Activated CD4-positive, alpha-beta T cell treated with anti-CD3 and anti-CD28 coated beads, Interleukin-2, amount 50 U/mL, for 1 hour (primary cell): ENCODE measurements at places on chromosomes 5 and 9.

GRCh38 chr9:95017661-95018060, 291.2 kb downstream of the AOPEP start:
- DNase-seq: no peak

- no peak for DNase-seq
Observed at GRCh38 chr5:16737620-16738364, 121.0 kb upstream of the RETREG1 start.

GRCh38 chr5:130021000-130021399, 116.7 kb downstream of the CHSY3 start:
- DNase-seq: no peak

GRCh38 chr5:126280343-126280742, 142.9 kb upstream of the GRAMD2B start:
- no peak for DNase-seq

GRCh38 chr5:164076556-164076955, 571.1 kb downstream of the MAT2B start:
- no peak for DNase-seq

DNA sequence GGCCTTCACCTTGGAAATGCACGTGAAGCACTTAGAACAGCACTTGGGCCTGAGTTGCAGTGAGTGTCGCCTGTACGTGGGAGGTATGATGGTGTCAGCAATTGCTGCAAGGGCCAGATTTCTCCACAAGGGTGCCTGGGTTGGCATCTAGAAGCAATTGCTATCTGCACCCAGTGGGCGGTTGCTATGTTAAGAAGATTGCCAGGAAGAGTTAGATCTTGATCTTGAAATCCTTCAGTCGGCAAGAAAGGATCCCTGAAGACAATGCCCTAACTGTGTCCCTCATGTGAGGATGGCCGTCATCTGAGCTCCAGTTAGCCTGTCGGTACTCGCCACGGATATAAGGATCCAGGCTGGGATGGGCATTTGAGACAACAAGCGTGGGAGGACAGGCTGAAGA, 62.9 kb downstream of the MAMDC2 start:
- no peak for DNase-seq

- DNase-seq: no peak
Observed at GRCh38 chr9:138007918-138008841, 130.6 kb downstream of the CACNA1B start.

- DNase-seq: no peak
Observed at GRCh38 chr9:36897019-36897418, 137.0 kb downstream of the PAX5 start.

GRCh38 chr9:128274245-128274644, 1.6 kb downstream of the GOLGA2 start:
- DNase-seq: no peak

GRCh38 chr5:19001539-19001938, 986.5 kb downstream of the CDH18 start:
- no peak for DNase-seq

DNA sequence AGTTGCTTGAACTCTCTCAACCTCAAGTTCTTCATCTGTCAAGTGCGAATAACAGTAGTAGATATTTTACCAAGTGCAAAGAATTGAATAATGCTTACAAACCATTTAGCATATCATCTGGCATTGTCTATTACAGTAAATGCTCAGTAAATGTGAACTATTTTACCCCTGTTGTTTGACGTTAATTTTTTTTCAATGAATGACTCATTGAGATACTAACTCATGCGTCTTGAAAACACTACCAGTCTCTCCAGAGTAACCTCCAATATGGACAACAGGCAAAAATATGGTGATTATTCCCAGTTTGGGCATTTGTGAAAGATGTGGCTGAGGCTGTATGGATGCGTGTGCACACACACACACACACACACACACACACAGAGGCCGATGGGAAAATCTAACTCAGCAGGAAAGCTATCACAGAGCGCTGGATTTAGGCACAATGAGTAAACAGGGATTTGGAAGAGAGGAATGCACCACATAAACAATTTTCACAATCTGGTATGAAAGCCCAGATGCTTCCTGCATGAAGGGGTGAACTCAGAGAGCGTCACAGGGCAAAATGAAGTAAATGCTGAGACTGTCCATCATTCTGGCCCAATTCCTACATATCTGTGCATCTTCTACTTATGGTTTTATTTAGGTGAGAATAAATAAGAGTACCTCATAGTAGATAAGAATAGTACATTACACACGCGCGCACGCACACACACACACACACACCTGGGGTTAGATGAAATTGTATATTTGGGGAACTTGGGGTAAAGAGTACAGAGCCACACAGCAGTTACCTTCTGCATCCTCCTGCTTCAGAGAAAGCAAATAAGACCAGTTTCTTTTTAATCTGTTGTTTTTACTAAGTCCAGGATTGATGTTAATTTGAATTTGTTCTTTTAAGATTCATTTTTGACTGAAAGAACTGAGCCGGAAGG, 128.7 kb downstream of the PALM2AKAP2 start:
- DNase-seq: no peak

GRCh38 chr5:115079924-115080623, 89.6 kb downstream of the TRIM36 start:
- no peak for DNase-seq

GRCh38 chr5:5278815-5279381, 138.8 kb downstream of the ADAMTS16 start:
- no peak for DNase-seq

GRCh38 chr5:107092695-107093094, 578.0 kb downstream of the EFNA5 start:
- DNase-seq: no peak

DNA sequence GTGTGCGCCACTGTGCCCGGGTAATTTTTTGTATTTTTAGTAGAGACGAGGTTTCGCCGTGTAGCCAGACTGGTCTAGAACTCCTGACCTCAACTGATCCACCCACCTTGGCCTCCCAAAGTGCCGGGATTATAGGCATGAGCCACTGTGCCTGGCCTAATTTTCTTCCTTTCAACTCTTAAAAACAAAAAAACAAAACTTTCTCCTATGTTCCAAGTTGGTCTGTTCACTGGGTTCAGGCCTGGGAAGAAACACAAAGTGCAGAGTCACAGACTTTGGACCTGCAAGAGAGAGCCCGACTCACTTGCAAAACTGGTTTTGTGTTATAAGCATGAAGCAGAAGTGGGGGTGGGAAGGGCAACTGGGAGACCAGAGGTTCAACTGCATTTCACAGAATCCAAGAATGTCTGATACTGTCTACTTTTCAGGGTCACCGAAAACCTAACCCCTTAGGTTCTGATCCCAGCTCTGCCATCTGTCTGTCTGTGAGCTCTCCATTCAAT, 5.2 kb upstream of the HDHD3 start:
- DNase-seq: no peak

- no peak for DNase-seq
Observed at GRCh38 chr9:136541709-136542108, 4.1 kb downstream of the NOTCH1 start.

DNA sequence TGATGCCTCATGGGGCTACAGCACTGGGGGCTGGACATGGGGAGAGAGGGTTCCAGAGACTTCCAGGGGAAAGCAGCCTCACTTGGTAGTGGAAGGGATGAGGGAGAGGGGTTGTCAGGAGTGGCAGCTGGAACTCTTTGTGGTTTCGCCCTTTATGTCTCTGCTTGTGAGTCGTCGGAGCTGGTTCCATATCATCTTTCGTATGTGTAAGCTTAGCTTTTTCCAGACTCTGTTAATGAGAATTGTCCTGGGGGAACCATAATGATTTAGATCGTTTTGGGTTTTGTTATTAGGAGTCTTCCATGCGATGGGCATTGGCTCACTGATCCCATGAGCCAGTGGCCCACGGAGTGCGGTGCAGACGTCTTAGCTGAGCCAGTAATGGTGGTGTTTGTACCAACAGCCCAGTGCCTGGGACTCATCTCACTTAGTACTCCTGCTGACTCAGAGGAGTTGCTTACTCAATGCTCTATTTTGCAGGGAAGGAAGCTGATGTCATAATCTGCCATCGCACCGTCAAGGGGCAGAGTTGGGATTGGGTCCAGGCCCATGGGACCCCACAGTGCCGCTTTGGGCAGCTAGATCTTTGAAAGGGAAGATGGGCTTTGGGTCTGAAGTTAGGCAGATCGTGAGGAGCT, 48.5 kb downstream of the NEK6 start:
- no peak for DNase-seq

DNA sequence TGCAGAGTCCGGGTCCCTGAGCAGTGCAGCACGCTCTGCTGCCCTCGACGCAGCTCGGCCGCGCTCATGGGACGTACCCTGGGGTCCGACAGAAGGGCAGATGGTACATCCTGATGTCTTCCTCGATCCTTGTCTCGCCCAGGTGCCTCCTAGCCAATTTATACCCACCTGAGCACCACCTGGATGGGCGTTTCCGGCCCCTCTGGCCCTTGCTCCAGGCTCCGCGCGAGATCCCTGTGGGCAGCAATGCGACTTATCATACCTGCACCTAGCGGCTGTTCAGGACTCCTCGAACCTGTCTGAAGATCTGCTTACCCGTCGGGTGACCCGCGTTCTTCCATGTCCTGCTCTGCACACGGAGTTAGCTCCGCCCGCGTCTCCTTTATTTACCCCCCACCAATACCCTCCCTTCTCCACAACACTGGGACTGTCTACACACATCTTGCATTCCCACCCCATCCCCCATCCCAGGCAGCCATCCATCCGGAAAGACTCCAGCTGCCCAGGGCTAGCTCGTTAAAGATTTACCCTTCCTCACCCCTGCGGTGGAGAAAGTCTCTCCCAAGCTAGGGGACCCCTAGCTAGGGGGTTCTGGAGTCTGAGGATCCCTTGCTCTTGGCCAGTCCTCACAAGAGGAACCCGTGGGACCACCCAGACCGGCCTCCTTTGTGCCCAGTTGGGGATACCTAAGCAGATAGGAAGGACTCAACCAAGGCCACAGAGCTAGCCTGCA, at the start of gene KIF12:
Gene KIF12 (minus strand): TSS at position 357 of the 733 bp plus-strand sequence. CDS start 16 bp downstream, at position 341.
- no peak for DNase-seq

DNA sequence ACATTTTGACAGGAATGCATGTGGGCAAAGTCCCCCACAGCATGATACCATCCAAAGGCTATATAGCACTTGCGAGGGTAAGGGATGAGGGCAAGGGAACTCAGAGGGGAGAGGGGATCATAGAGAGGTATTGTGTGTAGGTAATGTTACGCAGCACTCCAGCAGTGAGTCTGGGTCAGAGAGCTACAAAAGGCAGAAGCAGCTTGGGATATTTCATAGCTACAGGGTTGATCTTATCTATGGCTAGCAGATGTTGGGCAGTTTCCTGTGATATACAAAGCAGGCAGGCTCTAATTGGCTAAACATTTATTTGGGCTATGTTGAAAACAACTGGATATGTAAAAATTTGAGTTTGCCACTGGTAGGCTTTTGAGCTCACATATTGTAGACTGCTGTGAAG, 17.8 kb upstream of the SLCO4C1 start:
- DNase-seq: no peak

DNA sequence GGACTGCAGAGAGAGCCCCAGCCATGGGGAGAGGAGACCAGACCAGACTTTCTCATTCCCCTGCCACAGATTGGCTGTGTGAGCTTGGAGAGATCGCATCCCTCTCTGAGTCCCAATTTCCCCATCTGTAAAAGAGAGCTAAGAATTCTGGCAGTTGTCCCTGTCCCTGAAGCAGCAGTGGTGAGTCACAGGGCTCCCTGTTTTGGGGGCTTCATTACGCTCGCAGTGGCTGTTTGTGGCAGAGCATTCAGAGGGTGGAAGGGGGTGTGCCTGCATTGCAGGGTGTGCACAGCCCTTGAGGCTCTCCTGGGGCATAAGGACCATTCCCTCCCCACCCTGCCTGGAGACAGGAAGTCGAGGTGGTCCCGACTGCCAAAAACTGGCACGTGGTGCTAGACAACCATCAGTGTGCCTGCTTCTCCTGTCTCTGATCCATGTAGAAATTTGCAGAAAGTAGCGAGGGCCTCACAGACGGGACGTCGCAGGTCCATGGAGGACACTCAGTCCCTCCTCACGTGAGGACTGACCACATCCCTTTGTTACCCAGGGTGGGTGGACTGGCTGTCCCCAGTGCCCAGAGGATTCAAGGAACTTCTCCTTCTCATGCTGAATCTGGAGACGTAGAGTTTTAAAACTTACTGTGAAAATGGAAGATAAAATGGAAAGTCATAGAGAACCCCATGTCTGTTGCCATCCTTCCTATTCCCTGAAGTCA, 35.3 kb downstream of the HRH2 start:
- no peak for DNase-seq

DNA sequence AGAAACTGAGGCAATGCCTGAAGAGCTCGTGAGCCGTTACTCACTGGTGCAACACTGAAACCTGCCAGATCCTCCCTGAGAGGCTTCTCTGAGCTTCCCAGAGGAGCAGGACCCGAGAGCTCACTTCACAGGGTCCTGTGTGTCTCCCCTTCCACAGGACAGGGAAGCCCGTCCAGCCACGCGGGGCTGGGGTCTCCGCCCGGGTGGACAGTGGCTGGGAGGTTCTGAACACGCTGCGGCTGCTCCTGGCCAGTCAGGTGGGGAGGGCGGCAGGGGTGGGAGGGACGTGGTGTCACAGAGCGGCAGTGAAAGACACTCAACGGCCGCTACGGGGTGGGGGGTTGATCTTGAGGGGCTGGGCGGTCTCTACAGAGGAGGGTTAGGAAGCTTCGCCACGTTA, 290 bp upstream of the ZDHHC11 start:
- DNase-seq: no peak

GRCh38 chr9:38081356-38082108, 12.5 kb upstream of the SHB start:
- no peak for DNase-seq

DNA sequence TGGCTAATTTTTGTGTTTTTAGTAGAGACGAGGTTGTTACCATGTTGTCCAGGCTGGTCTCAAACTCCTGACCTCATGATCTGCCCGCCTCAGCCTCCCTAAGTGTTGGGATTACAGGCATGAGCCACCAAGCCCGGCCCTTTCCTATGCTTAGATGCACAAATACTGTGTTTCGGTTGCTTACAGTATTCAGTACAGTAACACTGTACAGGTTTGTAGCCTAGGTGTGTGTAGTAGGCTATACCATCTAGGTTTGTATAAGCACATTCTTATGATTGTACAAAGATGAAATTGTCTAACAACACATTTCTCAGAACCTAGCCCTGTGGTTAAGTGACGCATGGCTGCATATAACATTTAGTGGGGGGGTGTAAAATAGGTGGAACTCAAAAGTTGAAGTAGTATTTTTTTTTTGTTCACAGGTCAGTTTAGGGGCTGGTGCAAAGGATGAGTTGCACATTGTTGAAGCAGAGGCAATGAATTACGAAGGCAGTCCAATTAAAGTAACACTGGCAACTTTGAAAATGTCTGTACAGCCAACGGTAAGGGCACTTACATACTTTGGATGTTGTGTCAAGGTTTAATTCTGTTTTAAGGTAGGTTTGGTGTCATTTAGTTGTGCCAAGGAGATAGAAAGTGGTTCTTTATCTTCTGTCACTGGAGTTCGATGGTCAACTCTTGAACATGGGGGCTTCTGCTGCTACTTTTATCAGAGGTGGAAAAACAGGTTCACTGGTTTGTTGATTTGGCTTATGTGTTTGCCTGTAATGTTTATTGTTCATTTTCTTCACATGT, 3.4 kb downstream of the NPM1 start:
- DNase-seq: no peak
